ENCODE measurements at places on chromosomes 11 and 22. TPM values are rescaled to one million over a fixed set of nuclear protein-coding genes. Genes with fewer than 3 reads are reported as not detected.

The PIH1D2 gene
- total RNA-seq = 0.83 TPM

The OR51Q1 gene
- not detected for total RNA-seq

GRCh38 chr11:65584106-65584505, 8.3 kb downstream of the EHBP1L1 start:
- no peaks in the 10 kb centered on the region for H3K27me3 ChIP-seq
- H3K4me1 ChIP-seq = no peaks in the 10 kb centered on the region
- no peak overlapping the region for H3K4me3 ChIP-seq

GRCh38 chr11:123183391-123184099, 11.5 kb downstream of the CLMP start:
- H3K4me3 ChIP-seq = no peak overlapping the region
- no peak overlapping the region for H3K27ac ChIP-seq
- H3K36me3 ChIP-seq = no peaks in the 10 kb centered on the region

GRCh38 chr22:37887584-37888378, 18.3 kb upstream of the MICALL1 start:
- no peak overlapping the region for H3K4me3 ChIP-seq
- peaks cover 4% of the 10 kb centered on the region for H3K4me1 ChIP-seq
- no peaks in the 10 kb centered on the region for H3K36me3 ChIP-seq
- peak; percentile 73 for DNase-seq
- no peaks in the 10 kb centered on the region for H3K27me3 ChIP-seq
